ENCODE measurements at places on chromosomes 11 and 22. TPM values are rescaled to one million over a fixed set of nuclear protein-coding genes. Genes with fewer than 3 reads are reported as not detected.

APOA5 gene
- not detected for total RNA-seq

KCNA4 gene
- total RNA-seq = not detected

DDIAS gene
- 1.8 TPM for total RNA-seq

UBQLNL gene
- total RNA-seq = 0.41 TPM

PSMD13 gene
- total RNA-seq = 103 TPM

TUBGCP6 gene
- total RNA-seq = 31.2 TPM

ANKK1 gene
- total RNA-seq = not detected

PGGHG gene
- total RNA-seq = 49.5 TPM

GLYAT gene
- total RNA-seq = not detected

NOX4 gene
- total RNA-seq = 102 TPM

SLC22A25 gene
- total RNA-seq = not detected

TP53I11 gene
- total RNA-seq = 97.5 TPM

SERPIND1 gene
- not detected for total RNA-seq

CASP5 gene
- not detected for total RNA-seq

PKNOX2 gene
- total RNA-seq = 34.9 TPM

HMOX1 gene
- total RNA-seq = 8.8 TPM

WBP2NL gene
- not detected for total RNA-seq

All from chondrocyte (in vitro differentiated cells).